Gastroesophageal sphincter (tissue), 4 donors: ENCODE measurements at places on chromosomes 5 and 9.

DNA sequence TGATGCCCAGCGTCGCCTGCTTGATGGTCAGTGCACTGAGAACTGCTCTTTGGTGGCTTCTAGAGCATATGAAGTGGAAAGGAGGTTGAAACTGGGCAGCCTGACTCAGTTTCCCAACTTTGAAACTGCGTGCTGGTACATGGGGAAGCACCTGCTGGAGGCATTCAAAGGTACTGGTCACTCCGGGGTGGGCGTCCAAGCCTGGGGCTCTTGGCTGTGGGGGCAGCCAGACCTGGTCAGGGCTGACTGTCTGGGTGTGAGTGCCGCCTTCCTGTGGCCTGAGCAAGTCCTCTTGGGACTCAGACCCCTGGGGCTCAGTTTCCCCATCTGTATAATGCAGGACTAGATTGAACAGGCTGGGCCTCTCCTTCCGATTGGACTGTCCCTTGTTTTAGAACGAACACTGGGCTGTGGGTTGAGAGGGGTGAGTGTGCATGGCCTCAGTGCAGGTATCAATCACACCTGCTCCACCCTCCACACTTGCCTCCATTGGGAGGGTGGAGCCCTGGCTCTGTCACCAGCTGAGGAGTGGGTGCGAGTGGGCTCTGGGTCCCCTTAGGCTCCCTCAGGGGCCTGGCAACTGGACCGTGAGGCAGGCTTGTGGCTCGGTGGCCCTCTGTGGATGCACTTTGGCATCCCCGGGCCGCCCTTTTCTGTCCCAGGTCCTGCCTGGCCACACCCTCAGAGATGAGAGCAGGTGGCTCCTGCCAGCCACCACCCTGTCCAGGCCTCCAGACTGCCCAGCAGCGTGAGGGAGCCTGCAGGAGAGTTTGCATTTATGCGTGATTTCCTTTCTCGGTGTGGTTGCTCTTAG is 80.2 kb downstream of the PHF2 start:
- ATAC-seq = no peak

- ATAC-seq = no peak
Observed at GRCh38 chr5:61234019-61234418, 71.8 kb upstream of the SMIM15 start.

- no peak for ATAC-seq
Observed at GRCh38 chr5:39058178-39058921, 15.8 kb downstream of the RICTOR start.

- ATAC-seq = no peak
Observed at GRCh38 chr5:149325166-149325735, 20.0 kb upstream of the GRPEL2 start.

GRCh38 chr5:74243634-74244033 is 396.9 kb downstream of the ENC1 start:
- ATAC-seq = no peak

GRCh38 chr9:107931071-107931715 is 441.6 kb upstream of the KLF4 start:
- ATAC-seq = no peak
